Kasumi-1 (cell line): ENCODE measurements at places on chromosomes 16 and 17.

DNA sequence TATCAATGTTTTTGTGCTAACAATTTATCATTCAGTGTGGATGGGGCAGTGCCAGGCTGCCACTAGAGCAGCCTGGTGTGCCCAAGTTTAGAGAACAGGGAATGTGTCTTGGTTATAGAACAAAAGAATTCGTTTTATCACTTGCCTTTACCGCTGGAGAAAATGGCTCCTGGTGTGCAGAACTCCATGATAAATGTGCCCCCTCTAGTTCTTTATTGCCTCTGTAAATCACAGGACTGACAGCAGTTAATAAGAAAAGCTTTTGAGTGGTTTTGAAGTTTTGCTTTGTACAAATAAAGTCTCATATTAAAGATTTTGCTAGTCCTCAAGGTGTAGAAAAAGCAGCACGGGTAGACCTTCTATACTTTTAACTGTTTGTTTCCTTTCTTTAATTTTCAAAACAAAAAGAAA, 28.2 kb upstream of the PSMD7 start:
- no peak for DNase-seq

GRCh38 chr17:43576563-43577229, 30.6 kb upstream of the ETV4 start:
- peak; percentile 62 for DNase-seq

DNA sequence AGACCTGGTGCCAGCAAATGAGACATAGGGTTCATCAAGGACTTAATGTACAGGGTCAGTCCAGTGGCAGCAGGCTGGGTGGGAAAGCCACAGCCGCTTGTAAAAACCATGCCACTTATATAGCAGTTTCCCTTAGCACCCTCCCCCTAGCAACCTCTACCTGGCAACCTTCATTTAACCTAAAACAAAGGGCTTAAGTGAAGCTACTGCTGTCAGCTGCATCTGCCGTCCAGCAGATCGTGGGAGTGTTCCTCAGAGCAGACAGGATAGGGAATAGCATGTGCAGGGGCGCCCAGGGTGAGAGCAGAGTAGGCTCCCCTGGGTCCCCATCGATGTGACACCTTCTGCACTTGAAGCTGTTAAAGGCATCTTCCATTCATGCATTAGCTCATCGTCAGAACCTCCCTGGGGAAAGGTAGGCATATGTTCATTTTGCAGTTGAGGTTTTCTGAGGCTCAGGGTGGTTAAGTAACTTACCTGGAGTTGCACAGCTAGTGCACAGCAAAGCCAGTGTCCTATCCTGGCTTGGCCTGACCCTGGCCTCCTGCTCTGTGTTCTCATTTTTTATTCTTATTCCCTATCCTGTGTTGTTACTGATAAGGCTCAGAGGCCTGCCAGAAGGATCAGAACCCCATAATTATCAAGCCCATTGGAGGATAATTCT, 112.5 kb downstream of the SOCS1 start:
- no peak for DNase-seq

GRCh38 chr16:72749091-72749490, 298.8 kb downstream of the ZFHX3 start:
- DNase-seq, result no peak

GRCh38 chr17:77409282-77410161, 268.8 kb downstream of the SEC14L1 start:
- DNase-seq, result no peak

GRCh38 chr17:75876190-75876937, 2.0 kb downstream of the TRIM47 start:
- DNase-seq, result peak; percentile 24

- no peak for DNase-seq
Measured at GRCh38 chr17:81403671-81404534, 8.6 kb downstream of the BAHCC1 start.

- DNase-seq, result no peak
Measured at GRCh38 chr17:47687748-47688147, 6.2 kb upstream of the TBKBP1 start.

DNA sequence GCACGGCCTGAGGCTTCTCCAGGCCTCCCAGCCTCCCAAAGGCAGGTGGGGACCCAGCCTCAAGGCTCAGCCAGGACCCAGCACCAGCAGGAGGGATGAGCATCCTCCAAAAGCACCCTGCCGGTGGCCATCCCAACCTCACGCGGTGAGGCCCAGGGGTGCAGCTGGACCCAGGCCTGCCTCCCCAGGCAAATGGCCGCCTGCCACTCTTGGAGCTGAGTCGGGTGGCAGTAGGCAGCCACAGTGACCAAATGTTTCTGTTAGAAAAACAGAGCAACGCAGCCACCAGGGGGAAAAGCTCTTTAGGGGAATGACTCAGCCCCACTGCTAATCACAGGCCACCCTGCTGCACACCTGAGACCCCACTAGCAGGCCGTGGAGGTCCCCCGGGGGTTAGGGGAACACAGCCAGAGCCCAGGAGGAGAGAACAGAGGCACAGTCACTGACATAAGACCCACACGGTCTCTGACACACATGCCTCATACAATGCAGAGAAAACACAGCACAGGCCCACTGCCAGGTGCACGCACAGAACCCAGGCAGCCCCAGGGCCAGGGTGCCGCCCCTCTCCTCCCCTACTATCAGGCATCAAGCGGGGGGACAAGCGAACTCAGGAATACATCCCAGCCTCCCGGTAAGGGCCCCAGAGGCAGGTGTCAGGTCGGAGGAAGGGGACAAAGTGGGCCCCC, 12.4 kb downstream of the BCAR1 start:
- DNase-seq, result no peak

DNA sequence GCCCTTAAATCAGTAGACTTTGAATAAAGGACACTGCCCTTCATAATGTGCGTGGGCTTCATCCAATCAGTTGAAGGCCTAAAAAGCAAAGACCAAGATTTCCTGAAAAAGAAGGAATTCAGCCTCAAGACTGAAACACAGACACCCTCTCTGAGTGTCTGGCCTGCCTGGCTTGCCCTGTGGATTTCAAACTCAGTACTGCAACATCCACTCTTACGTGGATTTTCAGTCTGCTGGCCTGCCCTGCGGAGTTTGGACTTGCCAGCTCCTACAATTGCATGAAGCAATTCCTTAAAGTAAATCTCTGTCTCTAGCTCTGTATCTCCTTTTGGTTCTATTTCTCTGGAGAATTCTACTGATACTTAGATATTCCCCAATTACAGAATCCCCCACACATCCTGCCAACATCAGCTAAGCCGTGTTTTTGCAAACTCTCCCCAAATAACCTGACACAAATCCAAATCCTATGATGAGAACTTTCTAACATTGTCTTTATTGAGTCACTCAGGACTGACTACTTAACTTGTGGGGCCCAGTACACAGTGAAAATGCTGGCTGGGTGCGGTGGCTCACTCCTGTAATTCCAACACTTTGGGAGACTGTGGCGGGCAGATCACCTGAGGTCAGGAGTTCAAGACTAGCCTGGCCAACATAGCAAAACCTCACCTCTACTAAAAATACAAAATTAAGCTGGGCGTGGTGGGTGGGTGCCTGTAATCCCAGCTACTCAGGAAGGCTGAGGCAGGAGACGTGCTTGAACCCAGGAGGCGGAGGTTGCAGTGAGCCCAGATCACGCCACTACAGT, 7.2 kb upstream of the TNFRSF17 start:
- DNase-seq, result no peak

GRCh38 chr17:60247836-60248461, 98.2 kb downstream of the CA4 start:
- DNase-seq, result no peak

DNA sequence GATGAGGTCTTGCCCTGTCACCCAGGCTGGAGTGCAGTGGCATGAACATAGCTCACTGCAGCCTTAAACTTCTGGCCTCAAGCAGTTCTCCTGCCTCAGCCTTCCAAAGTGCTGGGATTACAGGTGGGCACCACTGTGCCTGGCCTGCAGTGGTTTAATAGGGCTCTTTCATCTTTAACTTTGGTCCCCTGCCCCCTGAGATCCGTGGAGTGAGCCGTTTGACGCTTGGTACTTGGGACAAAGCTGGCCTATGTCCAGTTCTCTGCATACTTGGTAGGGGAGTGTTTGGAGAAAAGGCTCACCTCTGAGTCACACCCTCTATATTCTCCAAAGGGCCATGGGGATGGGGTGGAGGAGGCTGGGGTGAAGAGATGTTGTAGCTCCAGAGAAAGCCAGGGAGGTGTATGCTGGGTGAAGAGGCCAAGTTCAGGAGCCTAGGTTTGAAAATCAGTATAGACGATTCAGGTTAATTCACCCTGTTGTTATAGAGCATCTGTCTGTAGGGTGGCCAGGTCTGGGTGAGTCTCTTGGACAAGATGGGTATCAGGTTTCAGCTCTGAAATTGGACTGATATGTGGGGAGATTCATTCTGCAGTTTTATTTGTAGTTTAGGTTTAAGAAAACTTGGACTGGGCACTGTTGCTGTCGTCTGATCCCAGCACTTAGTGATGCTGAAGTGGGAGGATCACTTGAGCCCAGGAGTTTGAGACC, 17.6 kb downstream of the ABCC1 start:
- DNase-seq, result no peak

GRCh38 chr17:35849469-35850348, 19.0 kb downstream of the HEATR9 start:
- peak; percentile 75 for DNase-seq

GRCh38 chr17:3955673-3955988, 8.6 kb downstream of the ATP2A3 start:
- DNase-seq, result no peak

DNA sequence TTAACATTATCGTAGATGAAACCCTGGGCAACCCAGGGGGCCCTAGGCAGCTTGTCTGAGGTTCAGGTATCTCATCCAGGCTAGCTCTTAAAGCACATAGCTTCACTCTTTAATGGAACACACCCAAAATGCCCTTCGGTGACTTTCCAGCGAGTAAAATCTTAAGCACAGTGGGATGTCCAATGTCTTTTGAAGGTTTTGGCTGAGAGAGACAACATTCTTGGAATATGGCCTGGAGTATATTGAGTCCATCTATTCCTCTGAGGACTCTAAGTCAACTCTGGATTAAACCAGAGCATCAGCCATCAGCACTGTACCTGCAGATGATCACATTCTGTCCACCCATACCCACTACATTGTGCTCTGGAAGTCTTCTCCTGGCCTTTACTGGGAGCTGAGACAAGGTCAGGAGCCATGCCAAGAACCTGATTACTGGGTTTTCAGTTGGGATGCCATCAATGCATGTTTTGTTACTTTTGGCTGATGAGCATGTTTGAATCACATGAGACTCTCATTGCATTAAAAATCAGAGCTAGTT, 63.4 kb upstream of the CDH11 start:
- no peak for DNase-seq

DNA sequence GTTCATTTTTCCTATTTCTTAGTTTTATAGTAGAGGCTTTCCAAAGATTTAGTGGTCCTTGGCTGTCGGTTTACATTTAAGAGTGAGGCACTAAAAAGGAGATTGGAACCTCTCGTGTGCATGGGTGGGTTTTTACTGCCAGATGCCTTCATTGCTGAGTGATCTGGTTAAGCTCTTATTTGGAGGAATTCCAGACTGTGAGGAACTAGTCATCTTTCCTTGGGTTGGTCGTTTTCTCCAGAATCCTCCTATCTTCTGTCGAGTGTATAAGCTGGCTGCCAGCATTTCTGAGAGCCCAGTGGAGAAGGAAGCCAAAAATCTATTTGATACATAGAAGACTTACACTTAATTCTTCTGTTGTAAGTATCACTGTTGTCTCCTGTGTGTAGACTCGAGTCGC, 22.6 kb downstream of the IST1 start:
- no peak for DNase-seq

DNA sequence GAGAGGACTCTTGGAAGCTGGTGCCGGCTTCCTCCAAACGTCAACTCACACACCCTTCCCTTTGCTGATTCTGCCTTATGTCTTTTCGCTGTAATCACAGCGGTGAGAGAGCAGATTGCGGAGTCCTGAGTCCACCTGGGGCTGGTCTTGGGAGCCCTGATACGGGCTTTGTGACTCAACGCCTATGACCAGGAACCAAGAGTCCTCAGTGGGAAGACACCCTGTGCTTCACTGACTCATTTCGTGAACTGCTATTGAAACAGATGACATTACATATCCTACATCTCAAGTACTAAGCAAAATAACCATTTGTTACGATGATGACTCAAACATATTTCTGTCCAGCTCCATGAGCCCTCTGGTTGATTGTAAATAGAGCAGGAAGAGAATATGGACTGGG, 90.7 kb upstream of the CREBBP start:
- DNase-seq, result no peak

- no peak for DNase-seq
Measured at GRCh38 chr17:16480995-16481394, 11.0 kb downstream of the LRRC75A start.

DNA sequence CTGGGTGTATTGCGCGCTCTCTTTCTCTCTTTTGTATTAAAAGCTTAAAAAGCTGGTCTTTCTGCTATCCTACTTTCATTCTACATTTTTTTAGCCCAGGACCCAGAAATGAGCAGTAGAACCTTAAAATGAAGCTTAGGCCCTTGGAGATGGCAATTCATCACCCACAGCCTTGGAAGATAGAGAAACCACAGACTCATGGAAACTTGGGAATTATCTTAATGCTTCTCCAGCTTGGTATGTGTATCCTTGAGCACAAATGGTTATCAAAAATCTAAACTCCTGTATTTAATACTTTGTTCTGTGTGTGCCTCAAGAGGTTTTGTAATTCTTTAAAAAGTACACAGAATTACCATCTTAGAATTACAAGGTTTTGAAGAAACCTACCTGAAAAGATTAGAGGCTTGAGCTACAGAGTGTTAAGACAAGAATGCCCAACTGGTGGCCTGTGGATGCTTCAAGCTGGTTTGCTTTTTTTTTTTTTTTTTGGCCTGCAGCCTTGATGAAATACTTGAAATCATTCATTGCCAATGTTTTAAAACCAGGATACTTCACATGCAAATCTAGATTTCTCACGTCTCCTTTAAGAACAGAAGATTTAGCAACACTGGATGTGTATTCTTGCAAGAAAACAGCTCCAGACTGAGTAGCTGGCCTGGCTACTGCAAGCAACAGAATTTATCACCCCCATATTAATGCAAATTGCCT, 105.0 kb downstream of the XYLT1 start:
- no peak for DNase-seq

DNA sequence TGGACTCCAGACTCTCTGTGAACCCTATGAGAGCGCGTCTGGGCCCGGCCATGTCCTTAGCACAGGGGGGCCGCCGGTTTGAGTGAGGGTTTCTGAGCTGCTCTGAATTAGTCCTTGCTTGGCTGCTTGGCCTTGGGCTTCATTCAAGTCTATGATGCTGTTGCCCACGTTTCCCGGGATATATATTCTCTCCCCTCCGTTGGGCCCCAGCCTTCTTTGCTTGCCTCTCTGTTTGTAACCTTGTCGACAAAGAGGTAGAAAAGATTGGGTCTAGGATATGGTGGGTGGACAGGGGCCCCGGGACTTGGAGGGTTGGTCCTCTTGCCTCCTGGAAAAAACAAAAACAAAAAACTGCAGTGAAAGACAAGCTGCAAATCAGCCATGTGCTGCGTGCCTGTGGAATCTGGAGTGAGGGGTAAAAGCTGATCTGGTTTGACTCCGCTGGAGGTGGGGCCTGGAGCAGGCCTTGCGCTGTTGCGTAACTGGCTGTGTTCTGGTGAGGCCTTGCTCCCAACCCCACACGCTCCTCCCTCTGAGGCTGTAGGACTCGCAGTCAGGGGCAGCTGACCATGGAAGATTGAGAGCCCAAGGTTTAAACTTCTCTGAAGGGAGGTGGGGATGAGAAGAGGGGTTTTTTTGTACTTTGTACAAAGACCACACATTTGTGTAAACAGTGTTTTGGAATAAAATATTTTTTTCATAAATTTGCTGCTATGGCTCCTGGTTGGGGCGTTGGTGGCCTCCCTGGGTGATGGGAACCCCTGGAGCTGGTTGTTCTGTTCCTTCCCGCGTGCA, 23.1 kb downstream of the STAT5A start:
- peak; percentile 75 for DNase-seq

- DNase-seq, result no peak
Measured at GRCh38 chr17:74543406-74543805, 2.5 kb downstream of the CD300C start.

- DNase-seq, result no peak
Measured at GRCh38 chr16:87701505-87701921, 64.3 kb downstream of the KLHDC4 start.
